ENCODE measurements at places on chromosomes 12 and 14. TPM values are rescaled to one million over a fixed set of nuclear protein-coding genes. Genes with fewer than 3 reads are reported as not detected.

The TSPAN8 gene
- total RNA-seq: not detected

The TAS2R42 gene
- total RNA-seq: not detected

The PCED1B gene
- total RNA-seq: not detected

The SALL2 gene
- 5.0 TPM for total RNA-seq

The LGR5 gene
- not detected for total RNA-seq

The CDKL1 gene
- total RNA-seq: 86.2 TPM

The CIROP gene
- not detected for total RNA-seq

The ESPL1 gene
- 24.6 TPM for total RNA-seq

The GDF11 gene
- total RNA-seq: 2.8 TPM

The IL26 gene
- not detected for total RNA-seq

The GPRC5D gene
- not detected for total RNA-seq

The SLC7A8 gene
- total RNA-seq: not detected

The SLC10A1 gene
- not detected for total RNA-seq

The GMPR2 gene
- 93.4 TPM for total RNA-seq

The AACS gene
- total RNA-seq: 13.8 TPM

The KRT81 gene
- total RNA-seq: not detected

The ALX1 gene
- total RNA-seq: not detected
